ENCODE measurements at places on chromosomes 6 and 20. TPM values are rescaled to one million over a fixed set of nuclear protein-coding genes. Genes with fewer than 3 reads are reported as not detected.

DNA sequence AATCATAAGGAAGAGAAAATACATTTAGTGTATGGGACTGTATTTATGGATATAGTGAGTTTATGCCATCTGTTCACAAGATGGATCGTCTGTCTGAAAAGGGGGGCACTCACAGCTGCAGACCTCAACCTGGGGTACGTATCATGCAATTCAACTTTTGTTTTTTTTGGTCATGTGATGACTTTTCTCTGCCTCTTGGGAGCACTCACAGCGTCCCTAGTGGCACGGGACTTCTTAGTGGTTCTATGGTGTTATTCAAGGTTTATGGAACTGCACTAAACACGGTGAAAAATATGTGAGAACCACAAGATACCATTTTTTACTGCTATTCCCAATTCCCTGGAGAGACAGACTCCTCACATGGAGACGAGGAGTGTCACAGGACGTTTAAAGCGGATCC is 60.4 kb upstream of the MPC1 start:
- ATAC-seq = no peak

ATAT1 gene
- total RNA-seq = 0.82 TPM

COX4I2 gene
- 40.9 TPM for total RNA-seq

- no peak for ATAC-seq
Measured at GRCh38 chr6:166484863-166485262, 101.6 kb downstream of the RAMACL start.

KCNK5 gene
- total RNA-seq = 8.2 TPM

DNA sequence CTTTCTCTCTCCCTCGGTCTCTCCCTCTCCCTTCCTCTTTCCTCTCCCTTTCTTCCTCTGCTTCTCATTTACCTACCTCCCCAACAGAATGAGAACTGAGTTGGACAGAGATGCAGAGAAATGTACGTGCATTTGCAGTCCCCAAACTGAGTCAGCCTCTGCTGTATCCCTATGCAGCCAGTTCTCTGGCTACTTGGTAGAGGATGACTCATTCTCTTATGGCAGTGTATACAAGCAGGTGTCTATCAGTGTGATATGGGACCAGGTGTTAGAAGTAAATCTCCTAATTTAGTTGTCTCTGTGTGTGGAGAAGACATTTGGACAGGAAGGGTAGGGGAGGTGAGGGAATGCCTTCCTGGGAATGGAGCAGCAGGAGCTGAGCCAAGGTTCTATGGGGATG is 470.8 kb downstream of the CD109 start:
- no peak for ATAC-seq

SPO11 gene
- total RNA-seq = not detected

- ATAC-seq = no peak
Measured at GRCh38 chr6:29620630-29621029, 12.4 kb downstream of the GABBR1 start.

GRCh38 chr6:116393430-116393829 is 22.7 kb downstream of the DSE start:
- ATAC-seq = no peak

DNA sequence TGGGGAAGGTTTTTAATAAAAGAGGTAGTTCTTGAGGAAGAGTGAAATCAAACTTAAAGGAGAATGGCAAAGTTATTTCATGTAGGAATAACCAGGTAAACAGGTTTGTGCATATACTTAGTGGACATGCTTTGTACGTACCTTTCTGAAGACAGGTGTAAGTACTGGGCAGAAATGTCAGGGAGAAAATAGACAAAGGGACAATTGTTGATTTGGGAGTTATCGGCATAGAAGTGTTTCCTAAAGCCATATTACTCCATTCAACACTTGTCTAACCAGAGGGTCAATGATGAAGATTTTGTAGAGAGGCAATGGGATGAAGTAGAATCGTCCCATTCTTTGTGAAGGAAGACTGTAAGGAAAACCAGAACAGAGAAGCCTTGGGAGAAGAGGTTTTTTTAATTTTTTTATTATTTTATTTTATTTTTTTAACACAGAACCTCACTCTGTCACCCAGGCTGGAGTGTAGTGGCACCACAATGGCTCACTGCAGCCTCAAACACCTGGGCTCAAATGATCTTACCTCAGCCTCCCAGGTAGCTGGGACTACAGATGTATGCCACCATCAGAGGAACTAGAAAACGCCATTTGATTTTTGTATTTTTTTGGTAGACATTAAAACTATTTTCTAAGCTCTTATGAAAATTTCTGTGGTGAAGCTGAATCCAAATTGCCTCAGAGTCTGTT is 18.0 kb downstream of the SMAP1 start:
- ATAC-seq = no peak

- ATAC-seq = no peak
Measured at GRCh38 chr20:9478771-9479170, 35.6 kb upstream of the LAMP5 start.

- ATAC-seq = peak; percentile 75
Measured at GRCh38 chr6:138719011-138719635, 54.4 kb upstream of the CCDC28A start.

DNA sequence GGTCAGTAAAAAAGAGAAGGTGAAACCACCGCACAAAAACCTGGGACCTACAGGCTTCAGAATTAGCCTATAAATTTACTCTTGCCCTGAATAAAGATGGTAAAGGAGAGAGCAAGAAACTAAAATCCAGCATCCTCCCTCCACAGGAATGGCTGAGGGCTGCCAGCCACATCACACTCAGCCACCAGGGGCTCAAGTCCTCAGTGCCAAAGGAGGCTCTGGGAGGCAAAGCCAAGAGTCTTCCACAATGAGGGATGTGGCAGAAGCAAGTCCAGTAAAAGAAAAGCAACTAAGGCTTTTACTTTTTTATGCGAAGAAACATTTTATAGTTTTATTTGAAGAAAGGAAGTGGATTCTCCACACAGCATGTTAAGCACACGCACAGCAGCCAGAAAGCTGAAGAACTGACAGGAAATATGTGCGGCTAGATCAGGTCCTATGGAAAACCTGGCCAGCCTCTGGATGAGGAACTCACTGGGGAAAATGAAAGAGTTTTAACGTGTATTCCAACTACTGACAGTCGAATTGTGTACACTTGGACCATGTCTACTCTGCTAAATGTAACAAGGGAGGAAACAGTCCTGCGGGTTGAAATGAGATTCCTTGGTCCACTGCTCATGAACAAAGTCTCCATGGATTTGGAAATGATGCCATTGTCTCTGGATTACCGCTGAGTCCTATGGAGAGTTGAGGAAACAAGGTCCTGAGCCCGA is 219.4 kb upstream of the SSTR4 start:
- ATAC-seq = no peak

DNA sequence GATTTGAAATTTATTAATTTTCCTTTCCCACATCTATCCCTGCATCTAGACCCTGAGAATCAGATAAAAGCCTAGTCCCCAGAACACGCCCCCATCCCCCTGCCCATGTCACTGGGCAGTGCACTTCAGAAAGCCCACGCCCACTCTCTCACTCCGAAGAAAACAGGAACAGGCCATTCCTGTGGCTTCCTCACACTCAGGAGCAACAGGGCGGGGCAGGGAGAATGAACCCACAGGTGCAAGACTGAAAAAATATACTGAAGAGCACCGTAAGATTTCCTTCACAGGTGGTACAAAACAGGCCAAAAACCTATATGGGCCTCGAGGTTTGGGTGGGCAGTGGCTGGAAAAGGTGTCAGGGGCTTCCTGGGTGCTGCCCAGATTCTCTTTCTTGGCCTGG is 3.4 kb downstream of the OXT start:
- ATAC-seq = no peak

DNA sequence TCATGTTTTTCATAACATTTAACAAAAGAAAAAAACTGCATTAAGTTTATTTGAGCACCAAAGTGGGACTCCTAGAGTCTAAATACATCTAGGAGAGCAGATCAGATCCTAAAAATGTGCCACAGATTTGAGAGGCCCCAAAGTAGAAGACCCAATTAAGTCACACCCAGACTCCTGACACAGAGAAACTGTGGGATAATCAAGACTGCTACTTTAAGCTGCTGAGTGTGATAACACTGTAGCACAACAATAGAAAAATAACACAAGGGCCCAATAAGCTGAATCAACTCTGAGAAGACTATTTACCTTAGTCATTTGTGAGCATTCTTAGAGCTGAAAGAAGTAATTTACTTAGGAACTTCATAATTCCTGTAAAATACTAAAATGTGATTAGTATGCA is 26.0 kb downstream of the TRDN start:
- ATAC-seq = no peak

DNA sequence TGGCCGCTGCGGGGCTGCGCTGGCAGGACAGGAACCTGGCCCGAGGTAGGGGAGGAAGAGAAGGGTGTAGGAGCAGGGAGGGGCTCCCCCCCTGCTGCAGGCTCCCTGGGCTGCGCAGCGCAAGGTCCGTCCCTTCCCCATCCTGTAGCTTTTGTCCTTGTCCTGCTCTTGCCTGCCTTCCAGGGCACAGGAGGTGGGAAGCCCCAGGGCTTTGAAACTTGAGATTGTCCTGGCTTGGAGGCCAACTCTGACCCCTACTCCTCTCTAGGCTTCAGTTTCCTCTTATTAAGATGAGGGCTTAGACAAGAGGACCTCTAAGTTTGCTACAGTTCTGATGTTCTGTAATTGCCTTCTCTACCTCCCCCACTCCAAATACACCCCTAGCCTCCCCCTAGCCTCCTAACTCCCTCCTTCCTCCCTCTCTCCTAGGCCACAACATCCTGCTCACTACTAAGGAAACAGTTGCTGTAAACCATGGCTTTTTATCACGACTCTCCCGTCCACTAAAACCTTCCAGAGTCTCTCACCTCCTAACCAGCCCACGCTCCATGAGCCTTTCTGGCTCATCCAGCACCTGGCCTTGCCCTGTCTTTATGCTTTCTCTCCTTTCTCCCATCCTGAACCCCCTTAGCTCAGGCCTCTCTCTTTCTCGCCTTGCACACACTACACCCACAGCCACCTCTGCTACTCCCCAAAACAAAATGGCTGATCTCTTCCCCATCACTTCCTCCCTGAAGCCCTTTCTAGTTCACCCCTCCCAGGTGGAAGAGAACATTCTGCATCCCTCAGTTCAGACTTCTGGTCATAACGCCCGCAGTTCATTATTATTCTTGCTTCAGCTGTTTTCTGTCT is 10.2 kb downstream of the UNC5CL start:
- ATAC-seq = peak; percentile 26

DNA sequence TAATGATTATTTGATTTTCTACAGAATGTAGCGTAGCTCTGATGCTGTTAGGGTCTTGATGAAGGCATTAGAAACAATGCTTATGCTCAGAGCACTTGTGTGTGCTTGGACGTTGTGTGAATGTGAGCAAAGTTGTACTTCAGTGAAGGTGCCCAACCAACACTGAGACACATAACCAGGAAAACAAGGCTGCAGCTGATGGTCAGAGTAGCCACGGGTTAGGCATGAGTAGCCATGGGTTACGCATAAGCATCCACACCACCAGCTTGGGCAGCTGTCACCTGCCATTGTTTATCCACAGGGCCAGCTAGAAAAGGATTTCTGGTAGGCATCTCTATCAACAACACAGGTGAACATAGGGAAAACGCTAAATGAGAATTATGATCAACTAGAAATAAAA is 326.6 kb downstream of the NRN1 start:
- ATAC-seq = no peak

DNA sequence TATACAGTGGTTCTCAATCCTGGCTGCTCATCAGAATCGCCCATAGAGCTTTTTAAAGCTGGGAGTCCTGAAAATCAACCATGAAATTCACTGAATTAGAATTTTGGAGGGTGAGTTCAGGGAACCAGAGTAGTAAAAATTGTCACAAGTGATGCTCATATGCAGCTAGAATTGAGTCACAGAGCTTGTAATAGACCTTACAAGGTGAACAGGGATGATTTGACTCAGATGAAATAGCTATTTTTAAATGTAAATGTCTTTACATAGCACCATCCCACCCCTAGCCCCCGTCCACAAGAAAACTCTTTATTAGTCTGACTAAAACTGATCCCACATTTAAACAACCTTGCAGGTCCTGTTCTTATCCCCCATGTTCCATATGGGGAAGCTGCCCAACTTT is 531.7 kb downstream of the LMBRD1 start:
- ATAC-seq = no peak

HAO1 gene
- not detected for total RNA-seq

- ATAC-seq = peak; percentile 31
Measured at GRCh38 chr6:31763619-31763940, 1.1 kb downstream of the SAPCD1 start.

DNA sequence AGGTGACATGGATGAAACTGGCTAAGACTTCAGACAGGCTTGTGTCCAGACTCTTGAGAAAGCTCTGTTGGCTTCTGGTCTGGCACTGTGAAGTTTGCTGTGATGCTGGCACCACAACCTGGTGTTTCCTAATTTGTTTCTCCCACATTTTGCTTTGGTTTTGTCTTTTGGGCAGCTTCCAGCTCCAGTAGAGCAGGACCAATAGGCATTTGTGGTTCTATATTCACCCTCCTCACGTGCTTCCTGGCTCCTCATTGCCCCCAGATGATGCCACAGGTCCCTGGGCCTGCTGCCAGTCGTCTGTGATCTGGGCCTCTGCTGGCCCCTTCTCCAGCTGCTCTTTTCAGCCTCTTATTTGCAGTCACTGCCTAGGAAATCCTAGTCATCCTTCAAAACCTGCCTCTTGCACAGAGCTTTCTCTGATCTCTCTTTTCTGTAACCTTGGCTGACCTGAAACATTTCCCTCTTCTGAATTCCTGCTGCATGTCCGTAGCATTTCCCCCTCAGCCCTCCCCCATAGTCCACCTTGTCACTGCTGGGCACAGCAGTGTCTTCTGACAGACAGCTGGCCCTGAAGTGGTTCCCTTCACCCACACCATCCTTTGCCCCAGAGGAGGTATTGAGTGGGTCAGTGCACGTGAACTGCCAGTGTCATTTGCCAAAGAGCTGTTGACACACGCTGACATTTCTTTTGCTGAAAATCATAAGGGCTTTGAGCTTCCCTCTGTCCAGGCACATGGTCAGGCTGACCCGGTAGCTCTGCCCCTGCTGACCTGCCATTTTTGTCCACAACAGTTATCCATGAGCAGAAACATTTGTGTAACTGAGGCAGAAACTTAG is 63.0 kb downstream of the PTPN1 start:
- peak; percentile 66 for ATAC-seq

TAF8 gene
- total RNA-seq = 30.2 TPM

DNA sequence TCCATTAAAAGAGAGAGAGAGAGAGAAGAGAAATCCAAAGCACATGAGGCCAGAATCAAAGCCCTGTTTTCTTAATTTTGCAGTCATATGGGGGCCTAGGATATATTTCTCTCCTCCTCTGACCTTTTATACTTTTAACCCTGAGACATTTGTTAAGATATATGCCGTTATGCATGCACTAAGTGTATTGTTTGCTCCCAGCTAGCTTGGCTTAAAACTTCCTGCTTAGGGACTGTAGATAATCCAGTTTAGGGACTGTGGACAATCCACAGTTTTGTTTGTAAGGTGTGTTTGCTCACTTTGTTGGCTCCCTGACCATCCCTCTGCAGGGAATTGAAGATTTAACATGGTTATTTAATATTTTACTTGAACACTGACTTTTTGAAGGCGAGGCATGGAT is 166.3 kb upstream of the TSHZ2 start:
- no peak for ATAC-seq

GRCh38 chr20:43903953-43904826 is 10.5 kb upstream of the TOX2 start:
- ATAC-seq = no peak

GRCh38 chr20:50434653-50435396 is 75.4 kb upstream of the PTPN1 start:
- ATAC-seq = peak; percentile 44

ZNF311 gene
- total RNA-seq = 0.82 TPM

ADGRG6 gene
- 10.5 TPM for total RNA-seq

All from gastroesophageal sphincter (tissue), 4 donors.